ENCODE measurements at places on chromosomes 1 and 21.

- DNase-seq = no peak
These were observed 91.8 kb downstream of the KCNN3 start for GRCh38 chr1:154778275-154778674.

DNA sequence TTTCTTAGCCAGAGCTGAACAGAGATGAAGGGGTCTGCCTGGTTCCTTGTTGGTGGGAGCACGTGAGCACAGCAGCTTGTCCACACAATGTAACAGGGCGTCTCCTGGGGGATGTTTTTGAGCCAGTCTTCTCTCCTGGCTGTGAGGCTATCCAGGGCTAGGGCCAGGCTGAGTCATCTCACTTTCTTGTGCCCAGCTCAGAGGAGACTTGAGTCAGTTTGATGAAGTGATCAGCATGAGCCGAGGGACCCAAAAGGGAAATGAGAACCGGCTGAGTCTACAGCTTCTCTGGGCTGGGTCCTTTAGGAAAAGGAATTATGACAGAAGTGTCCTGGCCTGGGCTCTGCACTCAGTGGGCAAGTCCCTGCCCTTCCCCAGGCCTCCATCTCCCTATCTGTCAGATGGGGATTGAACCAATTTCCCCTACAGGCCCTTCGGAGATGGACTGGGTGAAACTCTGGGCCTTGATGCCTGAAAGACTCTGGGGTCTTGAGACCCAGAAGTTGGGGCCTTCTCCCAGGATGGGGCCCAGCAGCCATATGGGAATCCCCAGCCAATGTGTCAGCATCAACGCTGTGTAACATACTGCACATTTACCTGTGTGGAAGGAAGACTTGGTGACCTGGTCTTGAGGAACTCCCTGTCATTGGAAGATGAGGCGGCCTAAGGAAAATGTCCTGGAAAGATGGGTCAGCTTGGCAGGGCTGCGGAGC is 36.6 kb downstream of the DMRTB1 start:
- DNase-seq = no peak

GRCh38 chr1:107920999-107921398 is 44.0 kb downstream of the VAV3 start:
- DNase-seq = no peak

DNA sequence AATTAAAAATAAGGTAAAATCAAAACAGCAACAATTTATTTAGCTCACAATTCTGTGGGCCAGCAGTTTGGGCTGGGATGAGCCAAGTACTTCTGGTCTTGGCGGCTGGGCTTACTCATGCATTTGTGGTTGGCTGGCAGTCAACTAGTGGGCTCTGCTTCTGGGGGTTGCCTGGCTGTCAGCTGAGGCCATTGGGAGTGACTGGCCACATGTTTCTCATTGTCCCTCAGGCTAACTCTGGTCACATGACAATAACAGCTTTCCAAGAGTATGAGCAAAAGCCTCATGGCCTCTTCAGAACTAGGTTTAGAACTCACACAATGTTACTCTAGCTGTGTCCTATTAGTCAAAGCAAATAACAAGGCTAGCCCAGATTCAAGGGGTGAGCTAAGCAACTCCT is 15.6 kb upstream of the CHIA start:
- DNase-seq = no peak

DNA sequence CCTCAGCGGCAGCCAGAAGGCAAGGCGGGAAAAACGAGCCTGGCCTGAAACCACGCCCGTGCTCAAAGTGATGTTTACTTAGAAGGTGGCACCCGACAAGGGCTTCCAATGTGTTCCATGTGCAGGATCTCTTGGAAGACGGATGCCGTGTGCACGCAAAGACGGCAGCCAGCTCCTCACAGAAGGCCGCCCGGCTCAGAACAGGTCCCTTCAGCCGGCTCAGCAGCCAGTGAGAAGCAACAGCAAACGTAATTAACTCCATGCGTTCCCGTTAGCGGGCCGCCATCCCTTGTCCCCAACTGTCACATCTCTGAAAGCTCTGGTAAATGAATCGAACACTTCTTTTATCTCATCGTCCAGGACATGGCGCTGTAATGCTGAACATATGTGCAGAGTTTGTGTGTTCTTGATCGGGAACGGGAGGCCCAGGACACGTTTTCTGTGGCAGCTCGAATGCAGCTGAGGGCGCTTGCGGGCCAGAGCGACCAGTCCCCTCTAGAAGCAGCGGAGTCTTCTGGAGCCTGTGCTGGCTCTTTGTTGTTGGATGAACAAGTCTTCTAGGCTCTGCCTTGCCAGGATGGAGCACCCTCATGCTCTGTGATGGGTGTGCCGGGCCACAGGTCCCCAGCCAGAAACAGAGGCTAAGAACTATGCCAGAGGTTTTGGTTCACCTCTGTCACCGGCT is 94.6 kb upstream of the ARHGEF16 start:
- DNase-seq = no peak

GRCh38 chr21:28215214-28215954 is 777.3 kb downstream of the LTN1 start:
- DNase-seq = no peak
